ENCODE measurements at places on chromosomes 12 and 14.

GRCh38 chr12:31235868-31236395 lies 90.0 kb downstream of the SINHCAF start:
- no peak for DNase-seq

DNA sequence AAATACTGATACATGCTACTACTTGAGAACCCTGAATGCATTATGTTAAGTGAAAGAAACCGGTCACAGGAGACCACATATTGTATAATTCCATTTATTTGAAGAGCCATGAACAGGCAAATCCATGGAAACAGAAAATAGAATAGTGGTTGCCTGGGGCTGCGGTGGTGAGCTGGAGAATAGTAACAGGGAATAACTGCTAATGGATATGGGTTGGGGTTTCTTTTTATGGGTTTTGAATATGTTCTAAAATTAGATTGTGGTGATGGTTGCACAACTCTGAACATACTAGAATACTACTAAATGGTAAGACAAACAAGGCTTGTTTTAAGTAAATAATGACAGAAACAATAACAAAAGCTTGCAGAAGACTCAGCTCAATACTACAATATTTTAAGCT lies 293.0 kb downstream of the BTG1 start:
- DNase-seq = no peak

GRCh38 chr12:124694250-124694649 lies 126.8 kb upstream of the NCOR2 start:
- DNase-seq = no peak

DNA sequence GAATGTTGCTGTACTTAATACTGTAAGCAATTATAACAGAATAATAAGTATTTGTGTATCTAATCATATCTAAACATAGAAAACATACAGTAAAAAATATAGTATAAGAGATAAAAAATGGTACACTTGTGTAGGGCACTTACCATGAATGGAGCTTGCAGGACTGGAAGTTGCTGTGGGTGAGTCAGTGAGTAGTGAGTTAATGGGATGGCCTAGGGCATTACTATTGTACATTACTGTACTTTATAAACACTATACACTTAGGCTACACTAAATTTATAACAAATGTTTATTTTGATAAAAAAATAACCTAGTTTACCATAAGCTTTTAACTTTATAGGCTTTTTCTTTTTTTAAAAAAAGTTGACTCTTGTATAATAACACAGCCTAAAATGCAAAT lies 1071.2 kb upstream of the SEL1L start:
- DNase-seq = no peak

DNA sequence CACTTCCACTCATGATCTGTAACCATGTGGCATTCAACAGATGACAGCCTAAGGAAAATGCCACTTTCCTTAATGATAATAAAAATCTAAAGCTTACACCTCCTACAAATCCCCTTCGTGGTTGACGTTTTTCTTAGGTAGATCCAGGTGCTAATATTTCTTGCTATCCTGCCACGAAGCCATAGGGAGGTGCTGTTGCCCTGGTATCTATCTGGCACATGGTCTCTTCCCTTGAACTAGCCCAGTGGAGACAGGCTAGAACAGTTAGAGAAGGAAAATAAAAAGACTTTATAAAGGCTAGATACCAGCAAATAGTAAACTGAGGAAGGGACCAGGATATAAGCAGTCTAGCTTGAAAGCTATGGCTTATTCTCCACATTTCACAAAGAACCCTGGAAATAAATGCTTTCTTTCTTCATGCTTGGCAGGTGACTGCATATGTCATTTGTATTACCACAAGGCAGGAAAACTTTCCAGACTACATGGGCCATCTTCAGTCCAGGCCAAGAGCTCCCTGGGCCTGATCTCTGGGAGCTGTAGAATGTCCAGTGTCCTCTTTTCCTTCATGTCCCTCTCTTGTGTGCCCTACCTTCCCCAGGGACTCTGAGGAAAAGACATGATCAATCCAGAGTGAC lies 15.3 kb downstream of the SPIC start:
- peak; percentile 57 for DNase-seq

DNA sequence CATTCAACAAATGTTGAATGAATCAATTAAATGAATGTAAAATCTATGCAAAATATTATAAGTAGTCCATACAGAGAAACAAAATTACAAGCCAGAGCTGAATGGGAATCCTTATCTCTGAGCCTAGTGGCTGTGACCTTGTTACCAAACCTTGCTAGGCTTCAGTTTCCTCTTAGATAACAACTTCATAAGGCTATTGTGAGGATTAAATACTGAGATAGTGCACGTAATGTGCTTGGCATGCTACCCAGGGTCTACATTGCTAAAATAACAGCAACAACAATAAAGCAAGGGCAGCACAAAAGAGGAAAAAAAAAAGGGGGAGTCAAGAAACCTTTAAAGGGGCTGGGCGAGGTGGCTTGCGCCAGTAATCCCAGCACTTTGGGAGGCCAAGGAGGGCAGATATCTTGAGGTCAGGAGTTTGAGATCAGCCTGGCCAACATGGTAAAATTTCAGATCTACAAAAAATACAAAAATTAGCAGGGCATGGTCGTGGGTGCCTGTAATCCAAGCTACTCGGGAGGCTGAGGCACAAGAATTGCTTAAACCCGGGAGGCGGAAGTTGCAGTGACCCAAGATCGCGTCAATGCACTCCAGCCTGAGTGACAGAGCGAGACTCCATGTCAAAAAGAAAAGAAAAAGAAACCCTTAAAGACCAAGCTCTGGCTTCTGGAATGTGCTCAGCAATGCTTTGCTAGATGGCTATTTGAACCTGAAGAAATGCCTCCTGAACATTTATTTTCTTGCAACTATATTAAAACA lies 14.1 kb downstream of the STAB2 start:
- no peak for DNase-seq
